ENCODE measurements at places on chromosomes 4 and X.
A peak's percentile ranks its signal among the peaks of the same experiment; 100 is the strongest.

DNA sequence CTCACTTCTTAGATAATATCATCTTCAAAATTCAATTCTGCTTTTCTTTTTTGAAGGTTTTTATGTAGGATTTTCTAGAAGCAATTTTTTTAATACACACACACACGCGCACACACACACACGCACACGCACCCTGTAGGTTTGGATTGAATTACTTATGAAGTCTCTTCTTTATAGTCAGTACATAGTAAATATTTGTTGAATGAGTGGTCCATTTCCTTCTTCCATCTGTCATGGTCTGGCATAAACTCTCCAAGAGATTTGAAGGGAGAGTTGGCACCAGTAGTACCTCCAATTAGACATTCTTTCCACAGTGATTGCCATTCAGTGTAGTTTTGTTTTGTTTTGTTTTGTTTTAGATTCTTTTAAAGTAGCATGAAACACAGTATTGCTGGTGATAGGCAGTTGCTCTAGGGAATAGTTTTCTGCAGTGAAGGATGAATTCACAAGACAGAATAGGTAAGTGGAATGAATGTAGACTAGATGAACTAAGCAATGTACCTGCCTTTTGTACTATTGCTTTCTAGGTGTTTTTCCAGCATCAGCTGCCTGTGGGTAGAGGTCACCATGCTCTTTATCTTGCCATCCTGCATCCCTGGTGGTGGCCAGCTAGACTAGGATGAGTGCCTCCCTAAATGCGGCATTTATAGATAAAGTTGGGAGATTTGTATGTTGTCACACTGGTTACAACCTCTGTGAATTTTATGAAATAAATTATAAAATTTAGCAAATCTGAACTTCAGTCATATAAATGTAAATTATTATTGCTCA is 20.5 kb downstream of the PDLIM5 start:
- DNase-seq: peak; percentile 74

DNA sequence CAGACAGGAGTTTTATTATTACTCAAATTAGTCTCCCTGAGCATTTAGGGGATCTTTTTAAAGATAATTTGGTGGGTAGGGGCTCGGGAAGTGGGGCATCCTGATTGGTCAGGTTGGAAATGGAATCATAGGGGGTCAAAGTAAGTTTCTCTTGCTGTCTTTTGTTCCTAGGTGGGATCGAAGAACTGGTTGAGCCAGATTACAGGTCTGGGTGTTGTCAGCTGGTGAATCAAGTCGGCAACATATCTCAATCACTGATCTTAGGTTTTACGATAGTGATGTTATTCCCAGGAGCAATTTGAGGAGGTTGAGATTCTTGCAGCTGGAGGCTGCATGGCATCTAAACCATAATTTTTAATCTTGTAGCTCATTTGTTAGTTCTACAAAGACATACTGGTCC is 629.5 kb upstream of the AMOT start:
- no peak for DNase-seq

DNA sequence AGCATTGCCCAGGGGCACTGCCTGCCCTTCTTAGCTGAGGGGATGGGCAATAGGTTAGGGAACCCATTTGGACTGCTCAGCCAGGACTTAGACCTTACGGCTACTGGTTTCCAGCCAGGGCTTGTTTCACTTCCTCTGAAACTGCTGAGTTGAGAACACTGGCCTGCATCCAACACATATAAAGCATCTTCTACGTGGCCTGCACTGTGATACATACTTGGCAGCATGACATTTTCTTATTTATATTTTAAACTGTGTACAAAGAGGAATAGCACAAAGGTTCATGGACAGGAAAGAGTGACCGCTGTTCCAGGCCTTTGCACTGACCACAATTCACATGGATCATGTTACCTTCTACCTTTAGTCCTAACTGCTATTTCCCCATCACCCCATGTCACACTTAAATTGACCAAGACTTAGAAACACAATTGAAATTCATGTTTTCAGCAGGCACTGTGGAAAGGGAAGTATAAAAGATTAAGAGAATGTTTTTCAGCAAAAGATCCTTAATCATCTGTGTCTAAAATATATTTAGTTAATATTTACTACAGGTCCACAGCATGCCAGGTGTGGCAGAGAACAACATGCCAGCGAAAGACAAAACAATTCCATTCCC is 43.7 kb downstream of the NLGN4X start:
- no peak for DNase-seq

- no peak for DNase-seq
Observed at GRCh38 chrX:47223476-47224250, 5.2 kb downstream of the CDK16 start.

DNA sequence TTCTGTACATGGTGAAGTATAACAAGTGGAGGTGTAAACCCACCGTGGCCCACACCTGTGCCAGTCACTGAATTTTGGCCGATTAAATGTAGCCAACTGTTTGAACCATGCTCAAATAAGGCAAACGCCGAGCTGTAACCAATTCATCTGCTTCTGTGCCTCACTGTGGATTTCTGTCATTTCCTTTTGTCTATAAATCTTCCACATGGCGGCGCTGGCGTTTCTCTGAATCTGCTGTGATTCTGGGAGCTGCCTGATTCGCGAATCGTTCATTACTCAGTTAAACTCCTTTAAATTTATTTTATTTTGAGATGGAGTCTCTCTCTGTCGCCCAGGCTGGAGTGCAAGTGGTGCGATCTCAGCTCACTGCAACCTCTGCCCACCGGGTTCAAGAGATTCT is 19.2 kb downstream of the SUPT20HL2 start:
- peak; percentile 28 for DNase-seq

GRCh38 chr4:114615435-114615834 is 16.8 kb downstream of the UGT8 start:
- no peak for DNase-seq

GRCh38 chrX:42973321-42973720 is 195.4 kb upstream of the PPP1R2C start:
- DNase-seq: no peak

- DNase-seq: peak; percentile 71
Observed at GRCh38 chr4:114180481-114180880, 201.0 kb upstream of the ARSJ start.

DNA sequence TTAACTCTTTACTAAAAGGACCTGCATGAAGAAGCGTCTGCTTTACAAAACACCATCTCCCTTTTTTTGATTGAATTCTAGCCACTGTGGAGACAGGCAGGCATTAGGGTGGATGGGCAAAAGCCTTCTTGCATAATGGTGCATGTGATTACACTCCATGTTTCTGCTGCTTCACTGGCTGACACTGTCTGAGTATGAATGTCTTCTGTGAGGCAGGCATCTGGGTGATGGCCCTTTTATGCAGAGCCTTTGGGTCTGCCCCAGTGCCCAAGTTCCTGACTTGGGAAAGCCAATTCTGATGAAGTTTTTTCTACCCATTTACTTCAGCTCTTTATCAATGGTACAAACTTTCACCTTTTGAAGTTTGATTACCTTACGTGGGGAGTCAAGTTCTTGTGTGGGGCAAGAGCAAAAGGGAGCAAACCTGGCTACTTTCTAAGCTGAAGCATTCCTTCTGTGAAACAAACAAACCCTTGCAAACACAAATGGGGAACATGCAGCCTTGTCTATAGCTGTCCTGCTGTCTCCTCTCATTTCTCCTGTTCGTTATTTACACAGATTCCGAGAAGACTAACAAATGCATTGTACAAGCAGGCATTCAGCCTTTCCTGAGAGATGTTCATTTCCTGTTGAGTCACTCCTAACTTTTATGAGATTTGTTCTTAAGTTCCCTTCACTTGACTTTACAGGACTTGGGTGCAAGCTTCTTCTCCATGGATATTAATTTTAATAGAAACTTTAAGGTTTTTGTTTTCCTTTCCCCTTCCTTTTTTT is 301.9 kb downstream of the TLL1 start:
- peak; percentile 13 for DNase-seq

GRCh38 chr4:158015241-158015640 is 157.6 kb downstream of the GASK1B start:
- DNase-seq: peak; percentile 83

DNA sequence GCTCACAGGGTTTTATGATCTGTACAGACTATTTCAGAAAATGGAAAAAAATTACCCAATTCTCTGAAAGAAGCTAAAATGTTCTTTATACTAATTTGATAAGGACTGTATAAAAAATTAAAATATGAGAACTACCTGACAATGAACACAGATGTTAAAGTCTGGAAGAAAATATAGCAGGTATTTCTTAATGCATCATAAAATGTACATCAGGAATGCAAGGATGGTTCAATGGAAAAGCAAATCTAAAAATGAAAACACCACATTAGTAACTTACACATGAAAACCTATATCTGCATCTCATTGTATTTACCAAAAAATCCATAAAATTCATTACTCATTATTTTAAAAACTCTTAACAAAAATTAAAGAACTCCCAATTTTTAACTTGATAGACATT is 39.4 kb downstream of the ARHGAP6 start:
- DNase-seq: no peak

DNA sequence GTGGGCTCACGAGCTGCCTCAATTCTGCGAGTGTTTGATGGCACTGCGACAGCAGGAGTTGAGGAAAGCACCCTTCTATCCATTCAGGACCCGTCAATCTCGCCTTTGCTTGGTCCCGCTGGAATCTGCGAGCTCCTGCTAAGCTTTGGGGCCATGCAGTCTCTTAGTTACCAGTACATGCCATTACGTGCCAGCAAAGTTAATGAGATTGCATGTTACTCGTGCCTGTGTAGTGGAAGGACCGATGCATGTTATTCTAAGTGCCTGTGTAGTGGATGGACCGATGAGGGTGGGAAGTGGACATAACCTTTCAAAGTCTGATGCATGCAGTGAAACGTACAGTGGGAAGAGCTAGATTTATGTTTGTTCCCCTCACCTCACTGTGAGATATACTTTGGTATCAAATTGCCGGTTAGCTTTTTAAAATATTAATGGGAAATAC is 569 bp downstream of the RPS3A start:
- DNase-seq: peak; percentile 42

DNA sequence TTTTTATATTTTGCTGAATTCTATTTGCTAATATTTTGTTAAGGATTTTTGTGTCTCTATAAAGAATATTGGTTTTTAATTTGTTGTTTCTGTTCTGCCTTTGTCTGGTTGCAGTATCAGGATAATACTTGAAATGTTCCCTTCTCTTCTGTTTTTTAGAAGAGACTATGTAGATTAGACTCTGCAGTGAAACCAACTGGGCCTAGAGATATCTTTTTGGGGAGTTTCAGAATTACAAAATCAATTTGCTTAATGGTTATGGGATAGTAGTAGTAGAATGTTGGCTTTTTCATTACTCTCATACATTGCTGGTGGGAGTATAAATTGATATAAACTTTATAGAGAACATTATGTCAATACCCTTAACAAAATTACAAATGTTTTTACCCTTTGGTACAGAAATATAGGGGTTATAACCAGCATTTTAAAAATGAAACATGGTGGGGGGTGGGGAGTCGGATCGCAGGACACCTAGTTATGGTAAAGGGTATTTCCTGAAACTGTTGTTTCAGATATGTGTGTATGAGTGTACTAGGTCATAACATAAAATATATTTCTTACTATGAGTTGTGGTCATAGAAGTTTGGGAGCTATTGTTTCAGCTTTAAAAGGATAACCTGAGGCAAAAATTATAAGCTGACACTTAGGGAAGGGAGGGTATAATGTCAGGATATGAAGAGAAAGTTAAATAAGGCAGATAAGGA is 29.0 kb downstream of the CLOCK start:
- DNase-seq: no peak

- peak; percentile 37 for DNase-seq
Observed at GRCh38 chr4:95508421-95508820, 40.4 kb downstream of the UNC5C start.

GRCh38 chrX:124862301-124862700 is 457.4 kb upstream of the TEX13C start:
- no peak for DNase-seq

DNA sequence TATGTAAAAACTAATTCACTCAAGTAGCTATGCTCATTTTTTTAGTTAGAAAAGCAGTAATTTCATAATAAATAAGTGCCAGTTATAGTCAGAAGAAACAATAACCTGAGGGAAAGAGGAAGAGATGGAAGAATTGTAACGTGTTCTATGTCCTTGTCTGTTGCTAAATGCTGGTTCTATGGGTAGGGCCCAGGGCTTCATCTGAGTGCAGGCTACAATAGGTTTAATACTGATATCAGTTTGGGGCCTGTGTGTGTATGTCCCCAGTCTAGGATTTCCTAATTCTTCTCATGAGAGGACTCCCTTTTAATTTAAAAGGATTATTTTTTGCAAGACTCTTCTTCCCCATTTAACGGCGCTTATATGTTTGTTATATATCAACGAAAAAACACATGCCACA is 3.3 kb upstream of the EREG start:
- DNase-seq: no peak

DNA sequence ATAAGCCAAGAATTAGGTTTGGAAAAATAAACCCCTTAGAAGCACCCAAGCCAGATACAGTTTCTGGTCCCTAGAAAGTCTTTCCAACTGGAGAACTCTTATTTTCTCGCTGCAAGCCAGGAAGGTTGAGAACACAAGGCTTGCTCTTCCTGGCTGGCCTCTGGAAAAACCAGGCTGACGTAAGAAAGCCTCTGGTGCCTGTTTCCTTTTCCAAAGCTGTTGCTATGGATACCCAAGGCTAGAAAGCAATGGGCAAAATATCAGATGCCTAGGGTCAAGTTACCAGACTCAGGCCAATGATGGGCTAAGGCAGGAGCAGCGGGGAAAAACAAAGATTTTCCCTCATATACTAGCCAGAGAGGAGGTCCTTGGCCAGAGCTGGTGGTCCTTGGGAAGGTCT is 281.6 kb downstream of the KLHL13 start:
- DNase-seq: no peak

DNA sequence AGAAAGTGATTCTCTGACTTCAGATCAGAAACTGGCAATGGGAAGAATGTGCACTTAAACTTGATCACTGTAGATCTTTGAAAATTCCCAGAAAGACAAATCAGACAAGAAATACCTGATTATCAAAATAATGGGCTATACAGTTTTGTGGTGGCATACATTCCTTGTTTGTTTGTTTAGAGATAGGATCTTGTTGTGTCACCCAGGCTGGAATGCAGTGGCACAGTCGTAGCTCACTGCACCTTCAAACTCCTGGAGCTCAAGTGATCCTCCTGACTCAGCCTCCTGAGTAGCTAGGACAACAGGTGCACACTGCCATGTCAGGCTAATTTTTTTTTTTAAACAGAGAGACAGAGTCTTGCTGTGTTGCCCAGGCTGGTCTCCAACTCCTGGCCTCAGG is 81.0 kb upstream of the SPRY1 start:
- no peak for DNase-seq

GRCh38 chr4:31678356-31678755 is 958.2 kb downstream of the PCDH7 start:
- no peak for DNase-seq

DNA sequence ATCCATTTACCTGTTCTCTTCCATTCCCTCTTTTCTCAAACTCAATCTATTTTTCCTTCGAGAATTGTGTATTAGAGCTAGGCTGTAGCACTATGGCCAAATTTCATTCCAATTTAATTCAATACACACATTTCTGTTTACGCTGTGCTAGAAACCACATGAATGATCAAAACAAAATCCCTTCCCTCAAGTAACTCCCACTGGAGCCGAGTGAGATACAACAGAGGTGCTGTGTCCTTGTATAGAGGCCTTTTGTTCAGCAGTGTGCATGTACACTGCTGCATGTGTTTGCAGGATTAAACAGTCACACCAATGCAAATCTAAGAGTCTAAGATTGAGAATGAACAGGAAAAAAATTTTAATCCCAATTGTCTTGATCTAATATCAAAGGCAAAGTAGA is 734.2 kb downstream of the RAPGEF2 start:
- no peak for DNase-seq

All from amniotic epithelial cell (primary cell).